Activated CD4-positive, alpha-beta T cell treated with anti-CD3 and anti-CD28 coated beads for 36 hours (primary cell): ENCODE measurements at places on chromosomes 6 and 20.

DNA sequence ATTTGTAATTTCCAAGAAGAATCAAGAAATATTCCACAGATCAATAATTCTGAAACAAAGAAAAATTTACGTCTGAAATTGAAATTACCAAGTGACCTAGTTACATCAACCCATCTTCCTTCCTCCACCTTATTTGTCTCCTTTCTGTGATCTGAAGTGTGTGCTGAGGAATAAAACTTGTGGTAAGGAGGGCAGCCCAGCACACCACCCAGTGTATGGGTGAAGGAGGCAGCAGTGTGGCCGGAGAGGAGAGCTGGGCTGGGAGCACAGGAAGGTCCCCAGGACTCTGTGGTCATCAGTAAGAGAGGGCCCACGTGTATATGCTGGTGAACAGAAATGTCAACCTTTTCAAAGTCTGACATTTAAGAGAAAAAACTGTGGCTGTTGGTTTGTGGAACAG lies 11.3 kb upstream of the CCR6 start:
- no peak for DNase-seq

- DNase-seq: no peak
Observed at GRCh38 chr6:113819169-113819830, 37.8 kb upstream of the MARCKS start.

- no peak for DNase-seq
Observed at GRCh38 chr6:157285422-157285779, 37.9 kb downstream of the TMEM242 start.

- DNase-seq: no peak
Observed at GRCh38 chr20:5932796-5933195, 17.5 kb downstream of the TRMT6 start.

- DNase-seq: no peak
Observed at GRCh38 chr20:16714242-16714641, 15.6 kb upstream of the SNRPB2 start.

DNA sequence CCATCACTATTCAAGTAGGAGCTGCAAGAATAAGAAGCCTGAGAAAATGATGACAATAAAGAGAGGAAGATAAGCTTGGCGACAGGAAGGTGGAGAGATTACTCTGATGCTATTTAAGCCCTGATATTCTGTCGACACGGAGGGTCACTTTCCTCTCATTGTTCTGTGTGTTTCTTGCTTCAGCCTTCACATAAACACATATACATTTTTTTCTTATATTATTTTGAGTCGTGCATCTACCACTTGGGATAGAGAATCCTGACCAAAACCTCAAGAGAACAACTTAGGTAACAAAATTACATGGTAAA lies 10.5 kb downstream of the PTCHD4 start:
- DNase-seq: no peak

DNA sequence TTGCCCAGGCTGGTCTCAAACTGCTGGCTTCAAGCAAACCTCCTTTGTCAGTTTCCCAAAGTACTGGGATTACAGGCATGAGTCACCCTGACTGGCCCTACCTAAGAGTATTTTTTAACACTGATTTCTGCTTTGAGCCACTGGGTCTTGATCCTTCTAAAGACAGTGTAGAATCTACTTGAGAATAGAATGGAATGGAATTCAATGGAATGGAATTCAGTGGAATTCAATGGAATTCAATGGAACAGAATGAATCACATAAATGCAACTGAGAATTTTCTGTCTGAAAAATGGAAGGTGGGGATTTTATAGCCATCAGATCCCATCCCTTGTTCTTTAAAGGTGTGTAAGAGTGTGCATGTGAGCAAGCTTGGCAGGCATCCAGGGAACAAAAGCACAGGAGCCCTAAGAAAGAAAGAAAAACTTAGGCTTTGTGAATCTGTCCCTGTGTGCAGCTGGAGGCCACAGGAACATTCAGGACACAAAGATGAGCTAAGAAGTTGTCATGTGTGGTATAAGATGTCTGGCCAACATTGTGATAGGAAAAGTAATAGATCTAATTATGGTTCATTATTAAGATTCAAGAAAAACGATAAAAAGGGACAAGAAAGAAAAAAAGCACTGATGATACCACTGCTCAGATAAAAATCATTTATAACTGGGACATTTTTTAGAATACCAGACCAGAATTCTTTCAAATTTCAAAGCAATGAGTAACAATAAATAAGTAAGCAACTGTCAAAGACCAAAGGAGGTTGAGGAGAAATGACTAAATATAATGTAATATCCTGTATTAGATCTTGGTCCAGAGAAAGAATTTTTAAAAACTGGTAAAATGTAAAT lies 681.0 kb upstream of the GJE1 start:
- DNase-seq: no peak

- no peak for DNase-seq
Observed at GRCh38 chr6:148578837-148579565, 167.8 kb upstream of the UST start.

GRCh38 chr6:14921170-14921569 lies 324.7 kb upstream of the JARID2 start:
- DNase-seq: no peak

DNA sequence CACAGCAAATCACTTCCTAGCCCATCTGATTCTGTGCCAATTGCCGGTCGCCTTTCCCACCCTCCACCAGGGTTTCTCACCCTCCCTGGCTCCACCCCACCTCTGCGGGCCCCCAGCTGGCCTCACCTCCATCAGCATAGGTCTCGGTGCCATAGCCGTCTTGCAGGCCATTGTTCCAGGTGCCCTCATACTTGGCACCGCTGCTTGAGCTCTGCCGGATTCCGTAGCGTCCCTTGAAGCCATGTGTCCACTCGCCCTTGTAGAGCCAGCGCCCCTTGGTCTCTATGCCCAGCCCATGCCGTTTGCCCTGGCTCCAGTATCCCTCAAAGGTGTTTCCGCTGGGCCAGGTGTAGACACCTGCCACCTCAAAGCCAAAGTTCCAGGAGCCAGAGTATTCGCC lies 787 bp downstream of the JPH2 start:
- DNase-seq: no peak

DNA sequence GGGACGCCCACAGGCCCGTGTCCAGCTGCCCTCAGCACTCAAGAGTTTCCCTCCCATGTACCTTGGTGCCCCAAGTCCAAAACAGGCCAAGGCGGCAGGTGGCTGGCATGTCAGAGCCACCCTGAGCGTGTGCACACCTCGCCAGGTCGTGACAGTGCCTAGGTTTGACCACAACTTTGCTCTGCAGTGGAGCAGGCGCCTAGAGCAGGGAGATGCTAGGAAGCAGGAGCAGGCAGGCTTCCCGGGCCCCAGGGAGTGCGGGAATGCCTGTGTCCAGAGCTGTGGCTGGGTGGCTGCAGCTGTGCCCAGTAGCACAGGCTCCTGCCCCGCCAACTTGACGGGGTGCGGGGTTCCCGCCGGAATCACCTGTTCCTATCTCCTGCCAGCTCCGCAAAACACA lies 380.8 kb upstream of the IMPG1 start:
- DNase-seq: no peak

DNA sequence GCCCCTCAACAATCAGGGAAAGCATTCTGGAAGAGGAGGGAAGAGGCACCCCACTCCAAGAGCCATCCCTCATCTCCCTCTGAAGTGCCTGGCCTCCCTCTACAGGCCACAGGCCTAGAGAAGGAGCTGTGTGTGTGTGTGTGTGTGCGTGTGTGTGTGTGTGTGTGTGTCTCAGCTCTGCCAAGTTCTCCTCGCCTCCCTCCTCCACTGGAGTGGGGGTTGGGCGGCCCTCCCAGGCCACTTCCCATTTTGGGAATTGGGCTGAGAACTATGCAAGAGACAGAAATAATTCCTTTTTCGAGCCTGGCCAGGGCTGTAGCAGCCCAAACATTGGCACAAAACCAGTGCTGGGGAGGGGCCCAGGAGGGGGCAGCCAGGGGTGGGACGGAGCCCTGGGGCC lies 35.7 kb downstream of the KCNB1 start:
- no peak for DNase-seq

DNA sequence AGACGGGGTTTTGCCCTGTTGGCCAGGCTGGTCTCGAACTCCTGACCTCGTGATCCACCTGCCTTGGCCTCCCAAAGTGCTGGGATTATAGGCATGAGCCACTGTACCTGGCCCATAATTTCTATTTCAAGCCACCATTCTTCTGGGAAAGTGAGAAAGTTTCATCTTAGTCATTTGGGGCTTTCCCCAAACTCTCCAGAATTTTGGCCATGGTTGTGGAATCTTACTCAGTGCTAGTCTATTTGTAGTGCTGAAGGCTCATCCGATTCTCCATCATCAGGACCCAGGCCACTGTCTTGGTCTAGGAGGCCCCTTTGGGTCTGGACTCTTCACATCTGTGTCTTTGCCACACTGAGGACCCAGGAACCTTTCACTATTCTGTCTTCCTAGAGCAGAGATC lies 164.9 kb downstream of the EYA2 start:
- DNase-seq: no peak

DNA sequence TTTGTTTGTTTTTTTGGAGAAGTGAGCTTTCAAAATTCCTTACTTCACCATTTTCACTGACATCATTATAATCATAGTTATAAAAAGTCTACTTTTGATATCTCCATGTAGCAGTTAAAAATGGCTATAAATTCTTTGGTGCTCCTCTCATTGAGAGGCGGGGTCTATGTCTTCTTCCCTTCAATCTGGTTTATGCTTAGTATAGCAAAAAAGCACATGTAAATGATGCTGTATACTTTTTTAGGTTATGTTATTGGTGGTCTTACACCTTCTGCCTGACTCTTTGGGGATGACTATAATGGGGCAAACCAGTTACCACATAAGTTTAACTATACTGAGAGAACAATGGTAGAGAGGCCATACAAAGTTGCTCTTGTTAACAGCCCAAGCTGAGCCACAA lies 289.6 kb downstream of the EPM2A start:
- DNase-seq: no peak

DNA sequence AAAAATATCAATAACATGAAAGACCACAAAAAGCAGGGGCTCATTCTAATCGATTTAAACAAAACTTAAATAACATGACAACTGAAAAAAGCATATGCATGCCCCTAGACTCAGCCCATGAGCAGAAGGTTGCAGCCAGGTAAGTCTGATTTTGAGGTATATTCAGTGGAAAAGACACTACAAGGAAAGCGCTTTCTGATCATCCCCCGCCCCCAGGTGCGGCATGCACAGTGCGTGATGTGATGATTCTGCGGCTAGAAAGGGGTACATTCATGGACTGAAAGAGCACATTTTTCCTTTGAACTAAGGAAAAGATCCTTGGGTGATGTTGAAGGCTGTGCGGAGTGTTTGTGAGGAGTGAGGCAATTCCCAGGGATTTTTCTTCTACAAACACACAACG lies 16.9 kb upstream of the FOXC1 start:
- no peak for DNase-seq

GRCh38 chr6:89433252-89434149 lies 549 bp downstream of the ANKRD6 start:
- DNase-seq: peak; percentile 38

DNA sequence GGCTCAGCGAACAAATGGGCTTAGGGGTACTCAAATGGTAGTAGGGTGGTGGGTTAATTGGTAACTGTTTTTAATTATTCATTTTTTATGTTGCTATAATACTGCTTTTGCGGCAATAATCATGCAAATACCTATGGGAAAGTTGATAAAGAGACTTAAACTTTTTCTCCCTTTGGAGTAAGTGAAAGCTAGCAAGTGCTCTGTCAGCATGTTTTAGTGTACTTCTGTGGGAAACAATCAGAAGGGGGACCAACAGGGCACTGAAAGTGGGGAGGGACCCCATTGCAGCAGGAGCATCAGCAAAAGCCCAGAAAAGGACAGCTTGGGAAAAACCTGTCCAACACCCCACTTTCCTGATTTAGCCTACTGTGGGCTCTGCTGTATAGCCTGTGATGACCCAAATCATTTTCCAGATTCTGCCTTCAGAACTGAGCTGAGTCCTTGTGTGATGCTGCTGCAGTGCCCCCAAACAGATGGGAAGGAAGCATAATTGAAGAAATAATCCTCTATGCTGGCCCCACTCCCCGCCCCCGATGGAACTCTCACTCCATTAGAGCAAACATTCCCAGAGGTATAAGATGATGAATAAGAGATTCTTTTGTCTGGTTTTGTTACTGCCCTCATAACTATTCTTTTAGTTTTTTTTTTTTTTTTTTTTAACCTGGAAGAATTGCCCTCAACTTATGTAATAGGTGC lies 322.8 kb downstream of the CD83 start:
- DNase-seq: no peak

DNA sequence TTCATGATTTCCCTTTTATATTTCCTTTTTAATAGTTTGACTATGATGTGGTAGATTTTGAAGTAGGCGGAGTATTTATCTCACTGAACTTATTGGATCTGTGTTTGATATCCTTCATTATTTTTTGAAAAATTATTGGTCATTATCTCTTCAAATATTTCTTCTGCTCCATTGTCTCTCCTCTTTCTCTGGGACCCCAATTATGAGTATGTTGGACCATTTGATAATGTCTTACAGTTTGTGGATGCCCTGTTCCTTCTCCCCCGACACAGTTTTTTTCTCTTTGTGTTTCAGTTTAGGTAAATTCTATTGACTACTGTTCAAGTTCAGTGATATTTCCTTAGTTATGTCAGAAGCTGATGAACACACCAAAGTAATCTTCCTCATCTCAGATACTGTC lies 49.4 kb upstream of the COL10A1 start:
- DNase-seq: no peak

DNA sequence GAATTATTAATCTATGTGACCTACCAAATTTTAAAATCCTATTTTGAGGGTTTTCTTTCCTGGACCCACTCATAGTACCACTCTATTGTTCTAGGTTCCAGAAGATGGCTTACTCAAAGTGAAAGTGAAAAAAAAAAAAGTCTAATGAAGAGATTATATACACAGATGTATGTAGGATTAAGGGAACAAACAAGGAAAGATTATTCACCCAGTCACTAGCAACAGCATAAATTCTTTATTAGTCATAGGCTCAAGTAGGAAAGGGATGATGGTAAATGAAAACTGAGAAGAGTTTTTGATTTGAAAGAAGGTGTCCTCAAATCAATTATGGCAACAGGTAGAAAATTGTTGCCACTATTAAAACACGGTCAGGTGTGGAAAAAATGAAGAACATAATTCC lies 923.7 kb downstream of the TBC1D32 start:
- no peak for DNase-seq

DNA sequence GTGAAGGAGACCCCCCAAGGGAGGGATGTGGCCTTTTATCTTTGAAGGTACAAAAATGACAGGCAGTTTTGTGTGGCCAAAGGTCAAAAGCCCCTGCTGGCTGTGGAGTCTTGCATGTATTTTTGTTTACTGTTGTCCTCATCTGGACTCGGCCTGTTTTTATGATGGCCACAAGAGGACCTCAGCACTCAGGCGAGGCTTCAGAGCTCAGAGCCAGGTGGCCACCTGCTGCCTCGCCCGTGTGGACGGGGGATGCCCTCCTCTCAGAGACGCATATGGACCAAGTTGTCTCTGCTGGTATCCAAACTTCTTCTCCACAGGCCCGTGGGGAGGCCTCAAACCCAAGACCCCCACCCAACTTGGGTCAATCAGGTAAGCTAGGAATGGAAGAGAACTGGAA lies 118.2 kb downstream of the DACT2 start:
- no peak for DNase-seq
